ENCODE measurements at places on chromosomes 16 and 17. TPM values are rescaled to one million over a fixed set of nuclear protein-coding genes. Genes with fewer than 3 reads are reported as not detected.

AGRP gene
- total RNA-seq, result not detected

FBXO39 gene
- 1.3 TPM for total RNA-seq

HP gene
- 2.9 TPM for total RNA-seq

HSPB9 gene
- not detected for total RNA-seq

CLEC19A gene
- total RNA-seq, result not detected

SLC16A13 gene
- total RNA-seq, result 3.1 TPM

TPSG1 gene
- not detected for total RNA-seq

TPSD1 gene
- 0.91 TPM for total RNA-seq

RPUSD1 gene
- total RNA-seq, result 22.3 TPM

ST6GALNAC1 gene
- total RNA-seq, result 63.3 TPM

C16orf54 gene
- total RNA-seq, result 2.1 TPM

GP2 gene
- not detected for total RNA-seq

SMTNL2 gene
- total RNA-seq, result 0.76 TPM

ALOX15B gene
- 51.2 TPM for total RNA-seq

CCR7 gene
- total RNA-seq, result 0.53 TPM

GRIN2C gene
- total RNA-seq, result not detected

PSMD3 gene
- 92.6 TPM for total RNA-seq

ALOXE3 gene
- total RNA-seq, result 0.30 TPM

CDH15 gene
- total RNA-seq, result not detected

KRT23 gene
- 6.7 TPM for total RNA-seq

STAT3 gene
- total RNA-seq, result 229 TPM

CAPN15 gene
- 55.1 TPM for total RNA-seq

CORO6 gene
- 8.9 TPM for total RNA-seq

CES4A gene
- total RNA-seq, result 9.6 TPM

PRSS21 gene
- total RNA-seq, result 1.5 TPM

GAST gene
- total RNA-seq, result not detected

IGFBP4 gene
- total RNA-seq, result 154 TPM

OTOP3 gene
- total RNA-seq, result 7.1 TPM

PRR35 gene
- not detected for total RNA-seq

ZG16 gene
- total RNA-seq, result not detected

SOX15 gene
- 89.1 TPM for total RNA-seq

CMTM1 gene
- 1.5 TPM for total RNA-seq

WSCD1 gene
- total RNA-seq, result 0.22 TPM

MLKL gene
- 33.9 TPM for total RNA-seq

MYH2 gene
- total RNA-seq, result not detected

TSPAN10 gene
- total RNA-seq, result 2.1 TPM

TPSB2 gene
- total RNA-seq, result 537 TPM

DUSP14 gene
- total RNA-seq, result 11.4 TPM

SLC25A39 gene
- total RNA-seq, result 95.8 TPM
